ENCODE measurements at places on chromosomes 3 and 15.
A peak's percentile ranks its signal among the peaks of the same experiment; 100 is the strongest.

DNA sequence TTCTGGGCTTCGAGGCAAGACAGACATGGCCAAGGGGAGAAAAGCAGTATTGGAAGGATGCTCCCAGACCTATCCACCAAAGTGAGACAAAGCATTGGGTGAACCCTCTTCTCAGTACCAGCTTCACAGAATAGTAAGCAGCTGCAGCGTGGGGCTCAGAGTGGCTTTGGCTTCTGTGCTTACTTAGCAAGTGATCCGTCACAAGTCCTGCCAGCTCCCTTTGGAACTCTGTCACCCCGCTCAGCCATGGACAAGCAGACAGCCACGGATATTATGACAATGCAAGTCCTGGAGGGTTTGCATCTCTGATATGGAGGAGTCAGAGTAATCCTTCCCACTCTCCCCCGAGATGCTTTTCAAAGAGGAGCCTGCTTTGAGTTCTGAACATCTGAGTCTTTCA is 90.8 kb downstream of the SLCO3A1 start:
- no peak for DNase-seq

DNA sequence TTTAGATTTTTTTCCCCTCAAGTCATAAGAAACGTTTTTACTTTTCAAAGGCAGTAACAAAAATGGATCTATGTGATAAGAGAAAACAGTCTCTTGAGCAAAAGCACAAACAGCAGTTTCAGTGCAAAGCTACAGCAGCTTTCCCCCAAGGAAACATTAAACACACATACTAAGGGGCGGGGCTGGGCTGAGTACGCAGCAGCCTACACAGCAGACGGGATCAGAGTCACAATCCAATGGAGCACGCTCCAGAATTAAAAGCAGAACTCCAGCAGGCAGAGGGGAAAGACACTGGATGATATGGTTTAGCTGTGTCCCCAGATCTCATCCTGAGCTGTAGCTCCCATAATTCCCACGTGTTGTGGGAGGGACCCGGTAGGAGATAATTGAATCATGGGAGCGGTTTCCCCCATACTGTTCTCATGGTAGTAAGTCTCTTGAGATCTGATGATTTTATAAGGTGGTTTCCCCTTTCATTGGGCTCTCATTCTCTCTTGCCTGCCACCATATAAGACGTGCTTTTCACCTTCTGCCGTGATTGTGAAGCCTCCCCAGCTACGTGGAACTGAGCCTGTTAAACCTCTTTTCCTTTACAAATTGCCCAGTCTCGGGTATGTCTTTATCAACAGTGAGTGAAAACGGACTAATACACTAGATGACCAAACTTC is 116.2 kb upstream of the SLCO3A1 start:
- DNase-seq, result peak; percentile 25

DNA sequence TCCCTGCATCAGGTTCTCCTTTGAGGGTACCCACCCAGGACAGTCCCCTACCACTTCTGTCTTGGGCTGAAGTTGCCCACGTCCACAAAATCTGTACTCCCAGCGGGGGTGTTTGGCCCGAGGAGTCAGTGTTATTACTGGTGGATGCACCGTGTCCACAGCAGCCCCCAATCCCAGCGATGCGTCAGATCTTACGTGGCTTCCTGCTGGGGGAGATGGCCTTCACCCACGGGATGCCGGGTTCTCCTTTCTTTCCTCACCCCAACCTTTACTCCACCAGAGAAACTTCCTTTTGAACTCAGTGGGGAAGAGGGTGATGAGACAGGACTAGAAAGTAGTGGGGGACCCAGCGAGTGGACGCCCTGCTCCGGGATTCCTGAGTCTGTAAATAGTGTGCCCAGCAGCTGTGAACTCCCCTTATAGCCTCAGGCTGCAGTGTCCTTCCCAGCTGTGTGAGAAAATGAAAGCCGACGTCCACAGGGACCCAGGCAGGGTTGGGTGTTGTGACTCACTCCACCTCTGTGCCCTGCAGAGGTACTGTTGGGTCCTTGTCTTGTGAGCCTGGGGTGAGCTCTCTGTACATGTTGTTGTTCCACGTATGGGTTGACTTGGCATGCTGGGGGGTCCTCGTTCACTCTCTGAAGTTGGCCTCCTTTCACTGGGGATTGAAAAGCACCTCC is 31.5 kb downstream of the CRTAP start:
- DNase-seq, result no peak

- DNase-seq, result no peak
These were observed 4.6 kb upstream of the TM4SF1 start for GRCh38 chr3:149382101-149382467.

- DNase-seq, result no peak
These were observed 36.2 kb downstream of the UMPS start for GRCh38 chr3:124766113-124767095.

DNA sequence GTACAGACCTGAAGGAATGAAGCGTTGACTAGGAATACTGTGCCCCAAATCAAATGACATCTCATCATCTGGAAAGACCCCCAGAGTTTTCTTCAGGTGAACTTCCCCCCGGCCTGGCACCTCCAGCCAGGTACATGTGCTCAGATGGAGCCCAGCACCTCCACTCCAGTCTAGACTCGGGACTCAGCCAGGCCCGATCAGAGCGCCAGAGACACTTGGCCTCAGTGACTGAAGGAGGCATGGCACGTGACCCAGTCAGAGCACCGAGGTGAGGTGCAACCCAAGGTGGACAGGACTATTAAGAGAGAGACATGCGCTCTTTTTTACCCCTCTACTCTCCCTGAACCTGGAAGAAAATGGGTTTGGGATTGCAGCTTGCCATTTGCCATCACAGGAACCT is 48.5 kb downstream of the CD47 start:
- DNase-seq, result no peak

DNA sequence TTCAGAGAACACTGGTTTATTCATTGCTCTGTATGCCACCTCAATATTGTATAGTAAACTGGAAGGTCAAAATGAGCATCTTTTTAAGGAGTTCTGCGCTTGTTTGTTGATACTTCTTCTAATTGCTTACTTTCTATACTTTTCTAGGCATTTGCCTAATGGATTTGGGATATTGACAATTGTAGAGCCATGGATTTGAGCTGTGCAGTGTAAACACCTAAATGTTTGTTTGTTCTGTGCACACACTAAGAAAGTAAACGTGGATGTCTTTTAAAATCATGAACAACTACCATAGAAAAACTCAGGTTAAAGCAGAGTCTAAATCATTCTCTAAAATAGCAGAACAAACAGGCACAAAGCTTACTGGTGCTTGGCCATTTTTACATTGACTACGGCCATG is 436.6 kb upstream of the GBE1 start:
- DNase-seq, result no peak

GRCh38 chr15:81160312-81161159 is 26.5 kb downstream of the CFAP161 start:
- DNase-seq, result peak; percentile 97

DNA sequence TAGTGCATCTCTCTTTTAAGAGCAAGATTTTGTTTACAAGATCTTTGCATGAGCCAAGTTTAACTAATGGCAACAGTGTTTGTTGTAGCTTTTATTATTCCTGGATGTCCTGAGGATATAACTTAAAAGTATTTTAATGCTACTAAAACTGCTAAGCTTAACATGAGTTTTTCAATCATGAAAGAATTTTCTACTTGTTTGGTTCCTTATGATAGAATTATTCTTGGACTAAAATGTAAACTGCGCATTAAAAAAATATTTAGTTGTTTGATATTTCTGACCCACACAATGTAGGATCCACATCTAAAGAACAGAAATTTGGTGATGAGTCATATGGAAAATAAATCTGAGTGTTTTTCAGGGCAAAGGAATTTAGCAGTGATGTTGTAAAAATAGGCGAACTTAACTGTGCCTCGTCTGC is 70.8 kb downstream of the RAP2B start:
- peak; percentile 81 for DNase-seq

- DNase-seq, result no peak
These were observed 760.3 kb upstream of the ARRDC4 start for GRCh38 chr15:97200161-97200560.

DNA sequence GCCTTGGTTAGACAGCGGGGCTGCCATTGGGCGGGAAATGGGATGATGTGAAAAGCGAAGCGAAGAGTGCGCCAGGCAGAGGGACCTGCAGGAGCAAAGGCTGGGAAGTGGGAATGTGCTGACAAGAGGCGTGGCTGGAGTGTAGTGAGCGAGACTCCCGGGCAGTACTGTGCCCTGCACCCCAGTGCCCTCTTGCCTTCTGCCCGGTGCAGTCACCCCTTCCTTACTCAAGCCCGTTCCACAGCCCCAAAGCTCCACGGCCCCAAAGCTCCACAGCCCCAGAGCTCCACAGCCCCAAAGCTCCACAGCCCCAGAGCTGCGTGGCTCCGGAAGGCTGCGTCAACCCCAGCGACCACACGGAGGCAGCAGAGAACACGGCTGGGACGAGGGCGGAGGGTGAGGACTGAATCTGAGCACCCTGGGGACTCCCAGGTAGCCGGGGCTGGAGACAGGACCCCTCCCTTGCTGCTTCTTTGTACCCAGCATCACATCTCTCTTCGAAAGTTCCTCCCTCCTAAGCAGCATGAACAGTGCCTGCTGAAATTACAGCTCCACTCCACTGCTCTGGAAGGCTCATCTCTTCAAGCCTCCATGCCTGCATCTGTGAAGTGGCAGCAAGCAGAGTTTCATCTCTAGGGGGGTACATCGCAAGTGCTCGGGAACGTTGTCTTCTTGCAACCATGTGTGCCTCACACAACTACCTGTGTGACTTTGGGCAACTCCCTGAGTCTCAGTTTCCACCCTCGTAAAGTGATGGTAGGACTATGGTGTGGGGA is 108.9 kb downstream of the FBLN2 start:
- no peak for DNase-seq

GRCh38 chr3:129543156-129543790 is at the start of gene H1-8:
H1-8 (plus strand) TSS chr3:129543175; CDS start chr3:129543219, 44 bp downstream.
- no peak for DNase-seq

DNA sequence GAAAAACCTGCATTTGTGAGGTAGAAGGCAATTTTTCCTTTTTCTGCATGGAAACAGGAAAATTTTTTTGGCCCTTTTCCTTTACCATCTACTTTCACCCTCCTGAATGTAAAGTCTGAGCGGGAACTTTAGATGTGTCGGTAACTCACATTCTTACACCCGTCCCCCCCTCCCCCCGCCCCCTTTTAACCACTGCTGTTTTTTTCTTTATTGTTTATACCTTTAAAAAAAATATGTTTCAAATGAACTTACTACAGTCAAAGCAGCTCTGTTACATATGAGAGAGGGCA is 487 bp upstream of the HES1 start:
- no peak for DNase-seq

GRCh38 chr3:126997455-126998038 is 14.6 kb downstream of the PLXNA1 start:
- no peak for DNase-seq

GRCh38 chr3:20054549-20054987 is 14.3 kb downstream of the KAT2B start:
- no peak for DNase-seq

- no peak for DNase-seq
These were observed 3.0 kb downstream of the KNG1 start for GRCh38 chr3:186719945-186720739.

DNA sequence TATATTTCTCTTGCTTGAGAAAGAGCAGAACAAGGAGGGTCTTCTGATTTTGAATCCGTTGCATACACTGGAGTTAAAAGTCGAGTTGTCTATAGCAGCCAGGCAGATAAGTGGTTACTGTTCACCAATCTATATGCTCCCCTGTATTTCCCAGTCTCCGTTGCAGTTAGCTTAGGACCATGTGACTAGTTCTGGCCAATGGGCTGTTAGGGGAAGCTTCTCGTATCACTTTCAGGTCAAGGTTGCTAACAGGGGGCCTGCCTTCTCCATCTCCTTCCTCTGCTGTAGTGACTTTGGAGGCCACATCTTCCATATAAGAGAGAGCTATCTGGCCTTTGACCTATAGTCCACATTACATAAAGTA is 188.5 kb upstream of the KBTBD8 start:
- no peak for DNase-seq

GRCh38 chr3:130644628-130645253 is 101.9 kb downstream of the PIK3R4 start:
- peak; percentile 37 for DNase-seq

- no peak for DNase-seq
These were observed 39.1 kb upstream of the LRTM1 start for GRCh38 chr3:54966979-54967378.

GRCh38 chr15:55499151-55499550 is 8.9 kb downstream of the DNAAF4 start:
- no peak for DNase-seq

DNA sequence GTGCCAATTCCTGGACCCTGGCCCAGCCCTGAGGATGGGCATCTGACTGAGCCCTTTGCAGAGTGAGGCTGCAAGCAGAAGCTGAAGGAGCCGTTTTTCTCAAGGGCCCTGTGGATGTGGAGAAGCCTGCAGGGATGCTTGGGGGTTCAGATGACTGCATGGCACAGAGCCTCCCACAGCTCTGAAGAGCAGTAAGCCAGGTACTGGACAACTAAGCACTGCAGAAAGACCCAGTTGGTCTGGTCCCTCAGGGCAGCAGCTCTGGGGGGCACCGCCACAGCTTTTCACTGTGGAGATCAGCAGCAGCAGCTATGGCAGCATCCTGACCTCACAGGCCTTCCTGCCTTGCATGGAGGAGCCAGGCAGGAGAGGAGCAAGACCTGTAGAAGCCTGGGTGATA is 67.6 kb downstream of the CRYGS start:
- DNase-seq, result no peak

DNA sequence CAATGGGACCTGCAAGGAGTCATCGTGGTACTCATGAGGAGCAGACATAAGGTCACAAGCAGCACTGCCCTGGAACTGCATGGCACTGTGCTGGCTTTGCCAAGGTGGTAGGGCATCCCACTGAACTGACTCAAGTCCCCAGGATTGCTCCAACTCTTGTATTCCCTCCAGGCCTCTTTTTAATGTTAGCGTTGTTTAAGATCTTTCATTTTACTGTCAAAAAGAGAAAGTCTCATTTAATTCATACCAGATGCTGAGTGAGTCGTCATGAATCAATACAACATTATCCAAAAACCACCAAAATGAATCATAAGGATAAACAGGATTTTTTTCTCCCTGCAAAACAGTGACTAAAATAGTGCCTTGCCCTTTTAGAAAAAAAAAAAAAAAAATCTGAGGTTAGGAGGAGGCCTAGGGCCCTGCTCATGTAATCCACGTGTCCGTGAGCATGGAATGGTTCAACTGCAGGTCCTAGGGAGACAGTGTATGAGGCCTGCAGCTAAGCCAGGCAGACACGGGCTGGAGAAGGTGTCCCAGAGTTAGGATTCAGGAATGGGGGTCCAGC is 36.7 kb upstream of the BLM start:
- peak; percentile 86 for DNase-seq

DNA sequence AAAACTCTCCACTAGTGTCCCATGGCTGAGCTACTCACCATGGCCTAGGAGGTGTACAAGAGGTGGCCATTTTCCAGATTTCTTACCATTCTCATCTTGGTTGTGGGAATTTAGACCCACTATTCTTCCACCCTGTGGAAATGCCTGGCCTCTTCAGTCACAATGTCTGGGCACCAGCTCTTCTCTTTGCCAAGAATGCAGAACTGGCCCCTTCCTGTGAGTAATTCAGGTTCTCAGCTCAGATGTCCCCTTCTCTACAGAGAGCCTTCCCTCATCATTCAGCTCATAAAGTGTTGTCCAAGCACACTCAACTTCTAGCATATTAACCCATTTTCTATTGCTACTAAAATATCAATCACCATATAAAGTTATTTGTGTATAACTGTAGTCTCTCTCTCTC is 575.5 kb upstream of the KCNMB2 start:
- DNase-seq, result no peak

GRCh38 chr3:11386465-11387113 is 114.4 kb downstream of the ATG7 start:
- DNase-seq, result peak; percentile 93

- no peak for DNase-seq
These were observed 3.3 kb downstream of the CALML4 start for GRCh38 chr15:68201879-68202261.

GRCh38 chr15:82751308-82751707 is 41.6 kb upstream of the AP3B2 start:
- no peak for DNase-seq
